Activated naive CD4-positive, alpha-beta T cell treated with Interleukin-2 at 50 U/mL for 16 hours (primary cell): ENCODE measurements at places on chromosomes 16 and 17.

- DNase-seq, result peak; percentile 79
Measured at GRCh38 chr17:17663160-17664063, 17.8 kb upstream of the RAI1 start.

DNA sequence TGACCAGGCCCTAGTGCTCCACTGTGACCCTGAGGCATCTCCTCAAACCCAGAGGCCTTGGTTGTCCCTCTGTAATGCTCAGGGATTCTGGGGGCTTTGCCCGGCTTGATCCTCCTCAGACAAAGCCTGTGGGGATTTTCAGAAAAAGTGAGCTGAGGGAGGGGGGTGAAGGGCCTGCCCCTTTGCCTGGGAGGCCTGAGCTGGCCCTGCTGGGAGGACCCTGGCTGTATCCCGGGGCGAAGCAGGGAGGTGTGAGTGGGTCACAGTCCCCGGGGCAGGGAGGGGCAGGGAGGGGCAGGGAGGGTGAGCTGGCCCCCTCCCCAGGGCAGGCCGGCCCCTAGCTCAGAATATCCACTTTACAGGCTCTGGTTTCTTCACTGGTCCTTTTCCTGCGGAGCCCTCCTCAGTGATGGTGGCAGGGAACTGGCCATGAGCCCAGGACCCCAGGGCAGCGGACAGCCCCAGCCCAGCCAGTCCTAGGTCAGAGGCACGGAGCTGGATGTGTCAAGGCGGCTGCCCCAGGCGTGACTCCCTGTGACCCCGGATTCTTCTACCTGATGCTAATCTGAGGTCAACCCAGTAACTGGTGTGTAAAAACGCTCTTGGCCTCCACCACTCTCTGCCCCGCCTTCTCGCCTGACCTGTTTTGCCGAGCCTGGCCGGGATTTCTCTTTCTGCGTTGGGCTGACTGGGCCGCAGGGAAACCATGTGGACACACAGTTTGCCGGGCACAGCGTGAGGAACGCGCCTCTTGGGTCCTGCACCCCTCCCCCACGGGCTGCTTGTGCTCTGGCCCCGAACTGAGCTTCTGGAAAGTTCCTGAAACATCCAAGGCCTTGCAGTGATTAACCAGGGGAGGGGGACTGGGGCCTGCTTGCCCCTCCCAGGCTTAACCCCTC is 5.8 kb upstream of the FASN start:
- DNase-seq, result no peak

- no peak for DNase-seq
Measured at GRCh38 chr17:8031950-8032349, 6.9 kb upstream of the ALOX15B start.

DNA sequence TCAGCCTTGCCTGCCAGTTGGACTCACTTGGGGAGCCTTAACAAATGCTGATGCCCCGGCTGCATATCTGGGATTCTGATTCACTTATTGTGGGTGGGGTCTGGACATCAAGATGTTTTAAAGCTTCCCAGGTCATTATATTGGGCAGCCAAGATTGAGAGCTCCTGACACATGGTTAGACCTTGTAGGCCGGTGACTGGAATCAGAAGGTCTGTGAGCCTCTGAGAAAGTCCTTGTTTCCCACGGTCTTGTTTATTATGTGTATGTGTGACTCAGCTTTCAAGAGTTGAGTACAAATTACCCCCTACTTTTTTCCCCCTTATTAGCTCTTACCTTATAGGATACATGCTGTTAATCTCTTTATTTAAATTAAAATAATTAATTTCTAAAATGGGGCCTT is 103.5 kb downstream of the ABCC1 start:
- no peak for DNase-seq

DNA sequence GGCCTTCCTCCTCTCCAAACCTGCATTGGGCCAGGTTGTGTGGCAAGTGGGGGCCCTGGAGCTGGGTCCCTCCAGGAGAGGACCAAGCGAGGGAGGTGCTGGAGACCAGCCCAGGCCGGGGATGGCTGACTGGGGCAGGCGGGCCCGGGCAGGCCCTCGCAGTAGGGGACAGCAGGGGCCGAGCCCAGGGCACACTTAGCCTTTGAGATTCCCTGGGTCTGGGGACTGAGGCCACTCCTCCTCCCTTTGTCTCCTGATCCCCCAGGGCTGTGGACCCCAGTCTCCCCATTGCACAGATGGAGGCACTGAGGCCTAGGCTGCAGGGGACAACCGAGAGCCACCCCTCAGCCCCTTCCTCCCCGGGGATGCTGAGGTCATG is 5.2 kb downstream of the FOXJ1 start:
- DNase-seq, result no peak

DNA sequence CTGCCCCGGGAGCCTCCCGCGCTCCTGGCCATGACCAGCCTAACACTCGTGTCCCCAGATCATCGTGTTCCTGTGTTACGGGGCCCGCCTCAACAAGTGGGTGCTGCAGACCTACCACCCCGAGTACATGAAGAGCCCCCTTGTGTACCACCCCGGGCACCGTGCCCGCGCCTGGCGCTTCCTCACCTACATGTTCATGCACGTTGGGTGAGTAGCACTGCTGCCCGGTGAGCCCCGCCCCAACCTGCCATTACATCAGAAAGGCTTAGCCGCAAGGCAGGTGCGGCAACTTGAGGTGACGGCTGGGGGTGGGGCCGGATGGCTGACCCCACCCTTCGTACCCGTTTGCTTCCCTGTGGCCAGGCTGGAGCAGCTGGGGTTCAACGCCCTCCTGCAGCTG is 1.4 kb downstream of the RHBDL1 start:
- DNase-seq, result peak; percentile 28

DNA sequence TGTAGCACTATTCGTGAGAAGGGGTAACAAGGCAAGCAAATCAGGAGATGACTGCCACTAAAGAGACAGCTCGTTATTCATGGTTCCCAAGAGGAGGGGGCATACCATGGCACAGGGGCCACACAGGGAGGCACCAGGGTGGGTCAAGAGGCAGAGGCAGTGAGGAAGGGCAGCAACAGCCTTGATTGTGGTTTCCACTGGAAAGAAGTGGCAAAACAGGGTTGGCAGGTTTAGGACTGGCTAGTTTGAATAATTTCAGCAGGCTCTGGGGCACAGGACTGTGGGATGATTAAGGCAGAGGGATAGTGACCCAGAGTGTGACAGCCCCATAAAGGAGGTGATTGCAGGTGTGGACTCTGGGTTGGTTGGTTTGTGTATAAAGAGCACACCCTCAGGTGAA is 188.9 kb downstream of the CBLN1 start:
- no peak for DNase-seq

GRCh38 chr16:8155275-8155674 is 435.0 kb downstream of the TMEM114 start:
- DNase-seq, result no peak

DNA sequence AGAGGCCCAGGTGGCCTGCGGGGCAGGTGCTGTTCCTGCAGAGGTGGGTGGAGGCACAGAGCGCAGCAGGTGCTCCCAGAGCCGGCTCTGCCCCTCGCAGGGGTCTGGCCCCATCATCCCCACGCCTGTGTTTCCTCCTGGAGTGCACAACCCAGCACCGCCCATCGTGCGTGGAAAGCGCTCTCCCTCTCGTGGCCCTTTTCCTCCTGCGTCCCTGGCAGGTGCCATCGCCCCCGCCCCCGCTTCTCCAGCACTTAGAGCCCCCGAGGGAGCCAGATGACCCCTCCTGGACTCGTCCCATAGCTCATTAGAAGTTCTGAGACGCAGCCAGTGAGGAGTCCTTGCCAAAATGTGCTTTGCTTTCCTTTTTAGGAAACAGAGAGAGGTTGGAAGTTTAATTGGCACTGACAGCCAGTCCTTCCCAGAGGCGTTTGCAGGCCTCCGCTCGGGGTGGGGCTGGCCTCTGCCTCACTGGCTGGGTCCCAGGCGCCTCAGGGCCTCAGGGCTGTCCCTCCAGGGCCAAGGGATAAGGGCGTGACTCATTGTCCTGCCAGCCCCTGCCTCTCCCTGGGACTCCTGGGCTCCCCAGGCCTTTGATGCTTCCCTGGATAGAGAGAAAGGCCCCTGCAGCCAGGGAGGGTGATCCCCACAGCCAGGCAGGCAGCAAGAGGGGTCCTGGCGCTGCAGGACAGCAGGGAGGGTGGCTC is 32.2 kb upstream of the CHMP6 start:
- no peak for DNase-seq

GRCh38 chr17:60439501-60439900 is 17.2 kb downstream of the CHCT1 start:
- no peak for DNase-seq

DNA sequence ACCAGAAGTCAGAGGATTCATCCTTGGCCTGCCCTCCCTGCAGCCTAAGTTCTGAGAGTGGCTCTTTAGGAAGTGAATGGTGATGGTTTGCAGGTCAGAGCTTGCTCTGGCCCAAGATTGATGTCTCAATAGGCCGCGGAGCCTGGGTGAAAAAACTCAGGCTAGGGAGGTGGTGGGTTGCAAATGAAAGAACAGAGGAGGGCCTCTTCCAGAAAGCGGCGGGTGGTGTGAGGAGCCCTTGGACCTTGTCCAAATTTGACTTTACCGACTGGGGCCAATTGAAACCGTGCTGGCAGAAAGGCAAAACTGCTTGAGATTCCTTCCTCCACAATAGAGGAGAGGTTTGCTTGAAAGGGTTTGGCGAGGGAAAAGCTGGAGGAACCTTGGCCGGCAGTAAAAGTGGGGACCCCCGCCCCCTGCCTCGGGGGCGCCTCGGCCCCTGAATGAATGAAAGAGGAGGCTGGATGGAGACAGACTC is 331.3 kb downstream of the SEC14L1 start:
- no peak for DNase-seq

- no peak for DNase-seq
Measured at GRCh38 chr16:76574651-76575050, 297.4 kb downstream of the CNTNAP4 start.

GRCh38 chr16:54362591-54363206 is 76.1 kb upstream of the IRX3 start:
- no peak for DNase-seq

- DNase-seq, result no peak
Measured at GRCh38 chr16:3190949-3191353, 2.9 kb downstream of the OR1F1 start.

GRCh38 chr16:1094124-1094479 is 1.9 kb downstream of the C1QTNF8 start:
- no peak for DNase-seq

DNA sequence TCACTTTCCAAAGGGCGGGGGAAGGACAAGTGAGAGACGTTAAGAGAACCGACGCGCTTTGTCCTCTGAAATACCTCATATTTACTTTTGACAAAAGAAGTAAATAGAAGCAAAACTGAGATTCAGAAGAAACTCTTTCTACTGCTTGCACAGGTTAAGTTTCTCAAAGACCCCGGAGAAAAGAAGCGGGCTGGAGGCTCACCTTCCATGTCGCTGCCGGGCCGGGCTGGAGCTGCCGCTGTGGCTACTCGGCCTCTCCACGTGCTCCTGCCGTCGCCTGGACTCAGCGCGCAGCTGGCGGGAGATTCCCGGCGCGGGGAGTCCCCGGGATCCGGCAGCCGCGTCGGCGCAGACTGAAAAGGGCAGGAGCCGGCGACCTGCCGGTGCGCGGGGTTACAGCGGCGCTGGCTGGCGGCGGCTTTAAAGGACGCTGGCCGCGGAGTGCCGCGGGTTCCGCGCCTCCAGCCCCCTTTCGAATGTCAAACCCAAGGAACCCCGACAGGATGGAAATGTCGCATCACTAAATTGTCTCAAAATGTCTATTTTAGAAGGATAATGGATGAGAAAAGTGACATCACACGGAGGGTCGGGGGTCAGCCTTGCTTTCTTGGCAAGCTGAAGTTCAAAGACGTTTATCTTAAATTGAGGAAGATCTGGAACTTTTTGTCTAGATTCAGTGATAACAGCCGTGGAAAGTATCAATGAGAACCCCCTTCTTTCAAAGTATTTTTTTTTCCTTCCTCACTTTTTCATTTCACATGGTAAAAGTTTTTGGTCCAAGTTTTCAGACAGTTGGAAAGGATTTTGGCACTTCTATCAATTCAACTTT is at the start of gene IKZF3:
Gene IKZF3, minus strand, starts transcription at position 395 of the 829 bp plus-strand sequence. Its CDS starts 186 bp downstream, at position 209.
- DNase-seq, result peak; percentile 88

GRCh38 chr17:76241204-76241538 is 878 bp upstream of the RNF157 start:
- no peak for DNase-seq

- DNase-seq, result no peak
Measured at GRCh38 chr17:45332989-45333701, 16.3 kb upstream of the MAP3K14 start.

GRCh38 chr16:86732621-86733295 is 154.4 kb downstream of the FOXL1 start:
- DNase-seq, result no peak

DNA sequence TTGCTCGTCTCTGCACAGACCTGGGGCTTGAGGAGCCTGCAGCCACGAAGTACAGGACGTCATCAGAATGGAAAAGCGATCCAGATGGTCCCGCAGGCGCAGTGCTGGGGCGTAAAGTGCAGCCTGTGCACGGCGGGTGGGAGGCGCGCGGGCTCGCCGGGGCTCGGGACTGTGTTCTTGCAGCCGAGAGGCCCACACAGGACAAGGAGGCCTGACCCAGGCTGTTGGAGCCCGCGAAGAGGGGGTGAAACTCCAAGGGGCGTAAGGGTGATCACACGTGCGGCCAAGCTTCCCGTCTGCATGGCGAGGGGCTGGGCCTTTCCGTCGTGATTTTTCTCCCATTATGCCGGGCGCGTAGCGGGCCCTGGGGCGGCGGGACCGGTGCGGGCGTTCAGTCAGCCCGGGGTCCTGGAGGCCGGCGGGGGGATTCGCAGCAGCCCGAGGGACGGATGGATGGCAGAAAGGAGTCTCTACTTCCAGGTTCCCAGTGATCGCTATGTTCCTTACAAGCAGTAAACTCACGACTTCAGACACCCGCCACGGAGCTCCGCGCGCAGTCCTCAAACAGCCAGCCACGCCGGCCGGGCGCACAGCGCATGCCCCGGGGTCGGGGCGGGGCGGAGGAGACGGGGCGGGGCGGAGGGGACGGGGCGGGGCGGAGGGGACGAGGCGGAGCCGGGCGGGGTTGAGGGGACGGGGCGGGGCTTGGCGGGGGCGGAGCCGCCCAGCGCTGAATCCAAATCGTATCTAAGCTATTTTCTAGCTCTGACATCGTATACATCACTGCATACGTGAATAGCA is 141.0 kb upstream of the KCNJ18 start:
- DNase-seq, result peak; percentile 74

GRCh38 chr17:872855-873254 is 90.7 kb downstream of the MRM3 start:
- no peak for DNase-seq

- DNase-seq, result no peak
Measured at GRCh38 chr17:63623786-63624530, 1.7 kb downstream of the MAP3K3 start.
